ENCODE measurements at places on chromosomes 7 and 10. TPM values are rescaled to one million over a fixed set of nuclear protein-coding genes. Genes with fewer than 3 reads are reported as not detected.

GRCh38 chr7:30459591-30460245, 18.9 kb downstream of the NOD1 start:
- DNase-seq = peak; percentile 95

GRCh38 chr7:131011432-131011742, 277.4 kb upstream of the KLF14 start:
- no peak for DNase-seq

DNA sequence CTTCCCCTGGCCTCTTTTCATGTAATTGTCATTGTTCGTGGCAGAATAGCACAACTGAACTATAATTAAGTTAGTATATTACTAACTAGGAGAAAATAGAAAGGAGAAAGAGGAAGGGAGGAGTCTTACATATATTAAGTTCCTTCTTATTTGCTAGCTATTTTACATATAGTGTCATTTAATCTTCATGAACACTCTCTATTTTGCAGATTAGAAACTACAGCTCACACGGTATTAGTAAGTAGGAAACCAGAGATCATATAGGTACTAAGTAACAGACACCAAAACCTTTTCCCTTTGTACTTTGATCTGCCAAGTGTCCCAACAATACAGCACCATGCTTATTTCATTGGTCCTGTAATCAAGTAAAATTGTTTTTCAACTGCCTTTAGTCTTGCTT, 202.4 kb upstream of the HPS1 start:
- no peak for DNase-seq

- no peak for DNase-seq
Observed at GRCh38 chr7:70392256-70392876, 739.6 kb upstream of the GALNT17 start.

- peak; percentile 24 for DNase-seq
Observed at GRCh38 chr10:60883187-60883586, 60.8 kb downstream of the RHOBTB1 start.

DNA sequence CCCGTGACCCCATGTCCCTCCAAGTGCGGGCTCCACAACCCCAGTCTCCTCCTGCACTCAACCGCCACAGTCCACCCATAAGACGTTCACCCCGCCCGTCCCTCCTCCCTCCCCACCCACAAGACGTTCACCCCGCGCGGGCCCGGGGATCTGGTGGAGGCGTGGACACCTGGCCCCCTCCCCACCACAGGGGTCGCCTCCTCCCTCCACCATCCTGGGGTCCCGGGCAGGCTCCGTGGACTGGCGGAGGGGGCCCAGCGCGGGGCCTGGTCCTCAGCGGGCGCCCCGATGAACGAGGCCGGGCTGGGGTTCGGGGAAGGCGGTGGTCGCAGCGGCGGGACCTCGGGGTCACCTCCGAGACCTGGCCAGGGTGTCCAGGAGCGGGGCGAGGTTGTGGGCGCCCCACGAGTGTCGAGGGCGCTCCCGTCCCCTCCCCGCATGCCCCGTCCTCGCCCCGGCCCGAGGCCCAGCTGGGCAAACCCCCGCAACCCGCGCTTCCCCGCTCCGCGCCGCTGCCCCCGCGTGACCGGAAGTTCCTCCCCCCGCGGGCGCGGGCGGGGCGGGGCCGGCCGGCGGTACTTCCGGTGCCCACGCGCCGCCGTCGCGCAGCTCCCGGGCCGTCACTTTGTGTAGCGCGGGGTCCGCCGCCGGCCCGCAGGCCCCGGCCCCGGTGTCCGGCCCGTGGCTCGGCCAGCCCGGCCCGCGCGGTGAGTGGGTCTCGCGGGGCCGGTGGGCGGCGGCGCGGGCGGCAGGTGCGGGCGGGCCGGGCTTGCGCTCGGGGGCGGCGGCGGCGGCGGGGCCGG, at the start of gene ZNF316:
ZNF316 (plus strand) TSS at position 578 of the 803 bp plus-strand sequence. CDS start 5,092 bp downstream, outside the sequence.
- peak; percentile 38 for DNase-seq

GRCh38 chr10:50210876-50211275, 40.4 kb downstream of the ASAH2 start:
- DNase-seq = no peak

DNA sequence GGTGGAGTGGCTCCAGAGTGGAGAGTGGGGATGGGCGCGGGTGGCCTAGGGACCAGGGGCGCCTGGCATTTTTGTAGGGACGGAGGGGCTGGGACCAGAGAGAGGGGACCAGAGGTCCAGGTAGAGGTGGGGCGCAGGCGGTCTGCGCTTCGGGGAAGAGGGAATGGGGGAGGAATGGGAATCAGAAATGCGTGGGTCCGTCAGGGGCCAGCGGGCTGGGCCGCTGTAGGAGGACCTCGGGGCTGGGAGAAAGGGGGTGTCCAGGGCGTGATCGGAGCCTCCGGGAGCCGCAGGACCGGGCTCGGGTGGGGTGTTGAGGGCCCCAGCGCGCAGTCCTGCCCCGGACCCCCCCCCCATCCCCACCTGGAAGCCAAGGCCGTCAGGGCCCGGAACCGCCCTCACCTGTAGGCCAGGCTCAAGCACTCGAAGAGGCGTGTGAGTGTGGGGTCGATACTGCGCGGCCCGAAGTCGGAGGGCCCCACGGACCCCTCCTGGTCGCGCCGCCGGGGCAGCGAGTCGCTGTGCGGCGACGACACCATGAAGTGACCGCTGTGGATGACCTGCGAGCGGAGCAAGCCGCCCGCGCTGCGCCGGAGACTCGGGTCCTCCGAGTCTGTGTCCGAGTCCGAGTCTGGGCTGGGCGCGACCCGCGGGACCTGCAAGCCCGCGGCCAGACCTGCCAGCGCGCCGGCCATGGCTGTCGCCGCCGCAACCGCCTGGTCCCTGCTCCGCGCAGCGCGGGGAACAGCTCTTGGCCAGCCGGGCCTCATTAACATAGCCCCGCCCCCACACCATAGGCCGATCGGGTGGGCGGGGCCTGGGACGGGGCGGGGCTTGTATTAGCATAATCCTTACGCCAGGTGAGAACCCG, at the start of gene MLXIPL:
MLXIPL (minus strand) TSS at position 725 of the 871 bp plus-strand sequence; CDS start at position 695, 30 bp downstream.
- DNase-seq = no peak

DNA sequence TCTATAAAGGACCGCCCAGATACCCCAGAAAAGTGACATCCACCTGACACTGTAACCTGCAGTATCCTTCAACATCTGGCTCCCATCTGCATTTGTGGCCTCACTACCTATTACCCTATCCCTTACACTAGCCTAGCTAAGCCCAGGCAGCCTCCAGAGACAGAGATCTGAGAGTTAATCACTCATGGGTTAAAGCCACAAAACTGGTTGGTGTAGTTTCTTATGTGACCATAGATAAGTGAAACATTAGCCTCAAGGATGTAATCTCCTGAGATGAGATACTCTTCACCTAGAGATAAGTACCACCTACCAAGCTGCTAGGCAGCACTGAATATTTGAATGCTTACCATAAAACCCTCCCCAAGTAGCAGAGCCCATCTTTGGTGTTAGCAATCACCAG, 35.4 kb downstream of the CTTNBP2 start:
- DNase-seq = no peak

GRCh38 chr7:9175871-9176270, 742.5 kb downstream of the NXPH1 start:
- DNase-seq = no peak

- no peak for DNase-seq
Observed at GRCh38 chr7:24659505-24659904, 86.3 kb downstream of the PALS2 start.

GRCh38 chr7:47241112-47242065, 340.5 kb downstream of the TNS3 start:
- no peak for DNase-seq

DNA sequence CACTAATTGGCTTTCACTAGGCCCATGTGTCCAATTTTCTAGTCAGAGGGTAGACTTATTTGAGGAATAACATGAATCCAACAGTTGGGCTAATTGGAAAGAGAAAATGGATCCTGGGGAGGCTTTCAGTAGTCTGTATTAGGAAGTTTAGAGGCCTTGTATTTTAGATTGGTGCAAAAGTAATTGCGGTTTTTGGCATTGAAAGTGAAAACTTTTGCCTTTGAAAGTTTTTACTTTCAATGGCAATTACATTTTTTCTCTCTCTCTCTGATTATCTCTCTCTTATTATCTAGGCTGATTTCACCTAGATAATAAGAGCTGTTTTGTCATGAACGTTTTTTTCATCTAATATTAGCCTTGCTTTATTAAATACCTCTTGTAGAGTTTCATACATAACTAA, 981.7 kb downstream of the REEP3 start:
- DNase-seq = no peak

- no peak for DNase-seq
Observed at GRCh38 chr10:131009791-131010190, 301.7 kb downstream of the TCERG1L start.

- no peak for DNase-seq
Observed at GRCh38 chr7:94178230-94178629, 174.1 kb upstream of the BET1 start.

The NEURL1 gene
- 0.28 TPM for total RNA-seq

The RET gene
- total RNA-seq = 0.18 TPM

The NPS gene
- not detected for total RNA-seq

The LRRD1 gene
- under 0.01 TPM for total RNA-seq

The ACSL5 gene
- 1.1 TPM for total RNA-seq

The ACSM6 gene
- total RNA-seq = not detected

The DNAH11 gene
- total RNA-seq = under 0.01 TPM

The PLEKHS1 gene
- total RNA-seq = not detected

The CBX3 gene
- total RNA-seq = 85.0 TPM

The TRPV5 gene
- not detected for total RNA-seq

The MYL10 gene
- not detected for total RNA-seq

The GRID1 gene
- total RNA-seq = not detected

The SHTN1 gene
- total RNA-seq = 1.4 TPM

The TMEM213 gene
- total RNA-seq = not detected

The TMEM270 gene
- total RNA-seq = not detected

Measured in IMR-90 (cell line).